ENCODE measurements at places on chromosomes 3 and 15. TPM values are rescaled to one million over a fixed set of nuclear protein-coding genes. Genes with fewer than 3 reads are reported as not detected.
A peak's percentile ranks its signal among the peaks of the same experiment; 100 is the strongest.

- no peak for DNase-seq
Observed at GRCh38 chr15:77352887-77353286, 67.0 kb downstream of the PEAK1 start.

- DNase-seq = no peak
Observed at GRCh38 chr15:63065262-63066221, 23.0 kb downstream of the TPM1 start.

GRCh38 chr15:75760704-75761435 lies 48.2 kb upstream of the CSPG4 start:
- no peak for DNase-seq

GRCh38 chr15:80619680-80620079 lies 75.4 kb upstream of the ABHD17C start:
- DNase-seq = peak; percentile 69

DNA sequence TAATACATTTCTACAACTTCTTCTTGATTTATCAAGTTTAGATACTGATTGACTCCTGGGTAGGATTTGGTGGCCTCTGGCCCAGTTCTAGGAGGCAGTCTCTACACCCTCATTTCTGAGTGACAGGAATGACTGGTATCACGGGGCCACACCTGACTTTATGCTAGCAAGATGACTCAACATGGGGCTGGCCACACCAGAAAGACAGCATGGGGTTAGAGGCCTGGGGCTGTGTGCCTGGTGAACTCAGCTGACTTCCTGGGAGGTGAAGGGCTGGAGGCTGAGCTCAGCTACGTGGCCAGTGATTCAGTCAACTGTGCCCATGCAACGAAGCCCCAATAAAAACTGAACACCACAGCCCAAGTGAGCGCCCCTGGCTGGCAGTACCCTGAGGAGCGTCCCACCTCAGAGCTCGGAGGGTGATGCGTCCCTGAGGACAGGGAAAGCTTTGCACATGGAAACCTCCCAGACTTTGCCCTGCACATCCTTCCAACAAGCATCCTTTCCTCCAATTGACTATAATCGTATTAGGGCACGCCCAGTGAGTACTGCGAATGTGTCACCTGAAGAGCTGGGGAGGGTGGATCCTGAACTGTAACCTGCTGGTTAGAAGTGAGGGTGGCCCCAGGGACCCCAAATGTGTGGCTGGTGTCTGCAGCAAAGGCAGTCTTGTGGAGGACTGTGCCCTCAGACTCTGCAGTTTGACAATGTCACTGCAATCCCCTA lies 57.2 kb downstream of the NIPA2 start:
- peak; percentile 83 for DNase-seq

- no peak for DNase-seq
Observed at GRCh38 chr15:36400936-36401585, 178.4 kb upstream of the CDIN1 start.

The THOC7 gene
- total RNA-seq = 42.3 TPM

DNA sequence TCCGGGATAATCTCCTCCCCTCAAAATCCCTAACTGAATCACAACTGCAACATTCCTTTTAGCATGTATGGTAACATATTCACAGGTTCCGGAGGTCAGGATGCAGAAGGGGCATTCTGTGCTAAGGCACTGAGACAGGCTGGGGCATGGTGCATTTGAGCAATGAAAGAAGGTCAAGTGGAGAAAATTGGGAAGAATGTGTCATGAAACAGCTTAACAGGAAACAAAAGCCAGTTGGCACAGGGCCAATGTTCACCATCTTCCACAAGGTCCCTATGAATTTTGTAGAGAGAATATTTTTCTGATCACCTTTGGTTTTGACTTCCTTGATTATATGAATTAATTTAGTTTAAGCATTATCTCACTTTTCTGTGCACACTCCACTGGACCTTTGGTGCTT lies 587.7 kb upstream of the NR2F2 start:
- no peak for DNase-seq

The UROC1 gene
- not detected for total RNA-seq

The CDCP1 gene
- total RNA-seq = 7.6 TPM

DNA sequence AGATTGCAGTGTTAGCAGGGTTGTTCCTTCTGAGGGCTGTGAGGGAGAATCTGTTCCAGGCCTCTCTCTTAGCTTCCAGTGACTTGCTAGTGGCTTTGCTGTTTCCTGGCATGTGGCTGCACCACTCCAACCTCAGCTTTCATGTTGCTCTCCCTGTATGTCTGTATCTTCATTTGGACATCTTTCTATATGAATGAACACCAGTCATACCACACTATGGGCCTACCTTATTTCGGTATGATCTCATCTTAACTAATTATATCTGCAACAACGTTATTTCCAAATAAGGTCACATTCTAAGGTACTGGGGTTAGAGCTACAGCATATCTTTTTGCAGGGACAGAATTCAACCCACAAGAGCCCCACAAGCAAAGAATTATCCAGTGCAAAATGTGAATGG lies 356.7 kb upstream of the UMPS start:
- DNase-seq = no peak

- no peak for DNase-seq
Observed at GRCh38 chr3:141796081-141796888, 33.1 kb downstream of the GRK7 start.

DNA sequence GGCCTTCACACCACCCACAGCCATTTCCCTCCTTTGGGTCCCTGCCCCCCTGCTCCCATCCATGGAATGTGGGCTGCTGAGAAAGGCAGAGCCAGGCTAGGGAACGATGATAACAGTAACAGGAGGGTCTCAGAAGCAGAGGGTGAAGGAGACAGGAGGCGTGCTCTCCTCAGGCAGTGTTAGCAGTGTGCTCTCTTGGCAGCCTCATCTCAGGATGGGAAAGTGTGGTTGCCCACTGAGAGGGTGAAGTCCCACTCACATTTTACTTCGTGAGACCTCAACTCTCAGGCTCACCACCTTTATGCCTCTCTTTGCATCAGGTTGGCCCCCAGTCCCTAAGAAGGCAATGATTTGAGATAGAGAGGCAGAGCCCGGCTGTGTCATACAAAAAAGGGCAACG lies 24.5 kb downstream of the TIGIT start:
- no peak for DNase-seq

The SUSD5 gene
- total RNA-seq = 11.2 TPM

The LTF gene
- total RNA-seq = 0.72 TPM

DNA sequence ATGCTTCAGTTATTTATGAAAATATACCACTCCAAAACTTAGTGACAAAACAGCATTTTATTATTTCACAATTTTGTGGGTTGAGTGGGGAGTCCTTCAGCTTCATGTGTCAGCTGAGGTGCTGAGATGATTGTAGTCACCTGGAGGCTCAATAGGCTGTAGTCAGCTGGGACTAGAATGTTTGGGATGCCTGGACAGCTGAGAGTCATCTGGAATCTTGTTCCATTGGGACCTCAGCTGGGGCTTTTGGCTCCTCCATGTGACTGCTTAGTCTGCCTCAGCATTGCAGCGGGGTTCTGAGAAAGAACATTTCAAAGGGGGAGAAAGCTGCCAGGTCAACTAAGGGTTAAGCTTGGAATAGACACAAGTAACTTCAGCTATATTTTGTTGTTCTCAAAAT lies 13.4 kb downstream of the STT3B start:
- DNase-seq = no peak

- peak; percentile 93 for DNase-seq
Observed at GRCh38 chr15:77870195-77871065, 207.1 kb downstream of the TBC1D2B start.

- no peak for DNase-seq
Observed at GRCh38 chr3:13535905-13536304, 13.0 kb upstream of the FBLN2 start.

The MLH1 gene
- total RNA-seq = 45.4 TPM

DNA sequence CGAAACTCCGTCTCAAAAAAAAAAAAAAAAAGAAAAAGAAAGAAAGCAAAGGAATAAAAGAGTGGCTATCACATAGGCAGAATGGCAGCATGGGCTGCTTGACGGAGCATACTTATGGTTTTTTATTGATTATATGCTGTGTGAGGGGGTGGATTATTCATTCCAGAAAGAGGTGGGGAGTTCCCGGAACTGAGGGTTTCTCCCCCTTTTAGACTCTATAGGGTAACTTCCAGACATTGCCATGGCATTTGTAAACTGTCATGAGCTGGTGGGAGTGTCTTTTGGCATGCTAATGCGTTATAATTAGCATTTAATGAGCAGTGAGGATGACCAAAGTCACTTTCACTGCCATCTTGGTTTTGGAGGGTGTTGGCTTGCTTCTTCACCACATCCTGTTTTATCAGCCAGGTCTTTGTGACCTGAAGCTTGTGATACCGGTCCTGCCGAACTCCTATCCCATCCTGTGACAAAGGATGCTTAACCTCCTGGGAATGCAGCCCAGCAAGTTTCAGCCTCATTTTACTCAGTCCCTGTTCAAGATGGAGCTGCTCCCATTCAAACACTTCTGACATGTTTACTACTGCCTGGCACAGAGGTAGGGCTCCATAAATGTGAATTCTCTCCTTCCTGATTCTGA lies 15.8 kb upstream of the ABHD17C start:
- DNase-seq = no peak

GRCh38 chr15:75107908-75108838 lies 84.8 kb downstream of the PPCDC start:
- peak; percentile 95 for DNase-seq

GRCh38 chr3:188916934-188917401 lies 254.8 kb upstream of the TPRG1 start:
- no peak for DNase-seq

The AGTR1 gene
- total RNA-seq = 13.3 TPM

The BDH1 gene
- total RNA-seq = 5.8 TPM

The MUSTN1 gene
- 1.4 TPM for total RNA-seq

GRCh38 chr3:107524841-107525643 lies 2.3 kb downstream of the BBX start:
- peak; percentile 91 for DNase-seq

DNA sequence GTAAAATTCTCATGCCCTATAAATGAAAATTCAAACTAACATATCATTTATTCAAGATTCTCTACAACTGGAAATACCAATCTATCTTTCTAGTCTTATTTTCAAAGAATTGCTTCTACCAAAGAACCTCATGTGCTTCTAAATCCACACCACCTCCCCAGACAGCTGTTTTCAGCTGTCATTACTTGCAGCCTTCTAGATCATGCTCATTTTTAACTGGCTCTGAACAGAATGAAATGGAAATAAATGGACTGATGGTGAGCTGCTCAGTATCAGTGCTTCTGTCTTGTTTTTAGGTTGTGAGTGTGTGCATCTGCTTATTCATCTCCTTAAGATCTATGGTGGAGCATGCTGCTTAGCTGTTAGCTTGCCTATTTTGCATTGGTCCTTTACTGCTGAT lies 29.4 kb downstream of the GOLGB1 start:
- DNase-seq = no peak

DNA sequence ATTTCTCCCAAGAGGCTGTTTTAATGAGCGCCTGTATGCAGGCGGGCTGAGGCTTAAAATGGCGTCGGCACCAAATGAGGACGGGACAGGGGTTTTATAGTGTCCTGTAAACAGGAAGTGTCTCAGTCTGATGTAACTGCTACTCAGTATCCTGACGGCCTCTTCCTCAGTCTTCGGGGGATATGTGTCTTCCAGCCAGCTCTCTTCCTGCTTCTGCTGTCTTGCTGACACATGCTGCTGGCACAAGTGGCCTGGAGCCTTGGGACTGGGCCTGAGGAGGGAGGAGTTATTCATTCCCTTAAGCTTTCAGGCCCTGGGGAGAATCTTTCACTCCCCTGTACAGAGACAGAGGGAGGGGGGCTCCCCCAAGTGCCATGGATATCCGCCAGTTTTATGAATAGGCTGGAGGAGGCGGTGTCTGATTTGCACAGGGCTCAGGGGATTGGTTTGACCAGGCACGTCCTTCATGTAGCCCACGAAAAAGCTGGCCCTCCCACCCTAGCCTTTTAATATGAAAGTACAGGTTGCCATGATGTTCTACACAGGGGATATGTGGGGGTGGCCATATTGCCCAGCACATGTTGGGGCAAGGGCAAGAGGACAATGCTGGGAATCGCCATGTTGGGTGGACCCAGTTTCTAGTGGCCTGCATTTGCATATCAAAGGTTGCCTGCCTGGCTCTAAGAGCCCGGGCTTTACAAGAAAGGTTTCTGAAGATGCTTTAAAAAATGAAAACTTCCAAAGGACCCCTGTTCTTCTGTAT lies 19.9 kb downstream of the NDUFB4 start:
- no peak for DNase-seq

The SLC51B gene
- total RNA-seq = not detected

GRCh38 chr15:57376696-57377477 lies 582 bp downstream of the CGNL1 start:
- peak; percentile 87 for DNase-seq

DNA sequence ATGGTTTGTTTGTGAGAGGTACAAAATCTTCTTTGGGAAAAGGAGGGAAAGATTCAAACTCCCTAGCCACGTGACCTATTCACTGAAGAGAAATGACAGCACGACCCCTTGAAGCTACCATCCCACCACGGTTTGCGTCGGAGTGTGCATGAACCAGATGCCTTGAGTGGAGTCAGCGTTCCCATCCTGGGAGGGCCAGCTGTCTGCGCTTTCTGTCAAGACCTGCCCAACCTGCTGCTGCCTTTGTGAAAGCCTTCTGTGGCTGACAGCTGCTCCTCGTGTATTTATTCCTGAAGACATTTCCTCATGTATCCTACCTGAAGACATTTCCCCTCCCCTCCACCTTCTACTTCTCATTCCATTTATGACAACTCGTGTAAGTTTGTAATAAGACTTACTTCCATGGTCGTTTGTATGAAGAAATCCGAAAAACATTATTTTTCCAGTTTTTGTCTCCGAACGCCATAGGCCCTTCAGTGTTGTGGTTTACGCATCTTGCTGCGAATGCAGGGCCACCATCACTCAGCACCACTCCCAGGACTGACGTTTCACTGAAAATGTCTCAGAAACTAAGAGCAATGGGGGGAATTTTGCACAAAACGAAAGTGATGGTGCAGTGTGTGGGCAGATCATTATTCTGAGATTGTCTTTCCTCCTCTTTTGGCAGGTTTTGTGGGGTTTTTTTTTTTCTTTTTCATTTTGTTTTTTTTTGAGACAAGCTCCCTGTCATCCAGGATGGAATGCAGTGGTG lies 18.9 kb downstream of the EBLN2 start:
- peak; percentile 30 for DNase-seq

The MAP1A gene
- 121 TPM for total RNA-seq

DNA sequence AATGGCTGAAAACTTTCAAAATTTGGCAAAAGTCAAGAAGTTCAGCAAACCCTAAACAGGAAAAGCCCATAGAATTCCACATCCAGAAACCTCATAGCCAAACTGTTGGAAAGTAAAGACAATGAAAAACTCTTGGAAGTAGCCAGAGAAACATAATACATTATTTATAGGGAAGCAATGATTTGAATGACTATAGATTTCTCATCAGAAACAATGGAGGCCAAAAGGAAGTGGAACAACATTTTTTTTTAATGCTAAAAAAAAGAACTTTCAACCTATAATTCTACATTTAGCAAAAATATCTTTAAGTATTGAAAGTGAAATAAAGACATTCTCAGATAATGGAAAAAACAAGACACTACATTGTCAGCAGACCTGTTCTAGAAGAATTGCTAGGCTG lies 30.2 kb downstream of the ALPK3 start:
- DNase-seq = no peak

- DNase-seq = no peak
Observed at GRCh38 chr3:65604863-65605526, 433.7 kb downstream of the MAGI1 start.

The CCR1 gene
- 1.1 TPM for total RNA-seq

The CLDN1 gene
- total RNA-seq = 1.1 TPM

GRCh38 chr3:149934524-149934923 lies 36.2 kb downstream of the PFN2 start:
- no peak for DNase-seq

- DNase-seq = peak; percentile 81
Observed at GRCh38 chr15:73305331-73306211, 63.2 kb downstream of the HCN4 start.

The CPEB1 gene
- total RNA-seq = 29.2 TPM

- DNase-seq = no peak
Observed at GRCh38 chr3:128067489-128067888, 15.3 kb downstream of the SEC61A1 start.

The GP5 gene
- total RNA-seq = 0.36 TPM

Measured in osteoblast (primary cell).